ENCODE measurements at places on chromosomes 6 and 20. TPM values are rescaled to one million over a fixed set of nuclear protein-coding genes. Genes with fewer than 3 reads are reported as not detected.

GRCh38 chr6:45548657-45549515, 171.2 kb upstream of the SUPT3H start:
- no peak overlapping the region for H3K4me3 ChIP-seq
- no peaks in the 10 kb centered on the region for H3K27me3 ChIP-seq
- no peak overlapping the region for H3K27ac ChIP-seq
- no peaks in the 10 kb centered on the region for H3K36me3 ChIP-seq

DNA sequence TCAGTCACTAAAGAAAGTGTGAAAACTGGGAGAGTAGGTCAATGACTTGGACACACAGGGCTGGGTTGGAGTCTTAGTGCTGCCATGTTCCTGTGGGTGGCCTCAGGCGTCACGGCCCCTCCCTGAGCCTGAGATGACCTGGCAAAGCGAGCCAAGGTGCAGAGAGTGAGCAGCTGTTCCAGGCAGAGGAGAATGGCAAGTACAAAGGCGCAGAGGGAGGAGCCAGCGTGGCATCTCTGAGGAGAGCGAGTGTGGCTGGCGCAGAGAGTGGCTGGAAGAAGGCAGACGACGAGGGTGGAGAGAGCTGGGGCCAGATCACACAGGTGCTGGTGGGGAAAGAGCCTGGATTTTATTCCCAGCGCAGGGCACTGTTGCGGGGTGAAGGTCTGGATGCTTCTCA, 20.6 kb upstream of the CHMP4B start:
- no peak for DNase-seq
- H3K27ac ChIP-seq: no peak overlapping the region
- peaks cover 34% of the 10 kb centered on the region for H3K4me1 ChIP-seq
- no peaks in the 10 kb centered on the region for H3K27me3 ChIP-seq

GRCh38 chr6:6002005-6002847, 4.5 kb downstream of the NRN1 start:
- H3K36me3 ChIP-seq: no peaks in the 10 kb centered on the region
- peaks cover 74% of the 10 kb centered on the region for H3K4me1 ChIP-seq
- no peak for DNase-seq

DNA sequence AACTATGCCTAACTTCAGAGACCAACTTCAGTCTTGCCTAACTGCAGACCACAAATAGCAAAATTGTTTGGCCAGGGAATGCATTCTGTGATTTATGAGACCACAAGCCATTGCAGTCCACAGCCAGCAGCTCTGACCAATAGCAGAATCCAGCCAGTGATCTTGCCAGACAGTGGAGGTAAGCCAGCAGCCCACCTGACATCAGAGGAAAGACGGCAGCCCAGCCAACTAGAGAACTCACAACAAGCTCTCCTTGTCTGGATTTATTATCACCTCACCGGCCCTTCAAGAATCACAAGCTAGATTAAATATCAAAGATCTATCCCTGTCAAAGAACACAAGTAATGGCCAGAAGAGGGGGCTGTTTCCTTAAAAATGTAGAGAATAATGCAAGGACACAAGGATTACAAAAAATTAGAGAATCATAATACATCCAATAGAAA, 66.5 kb upstream of the SLC35F1 start:
- H3K27me3 ChIP-seq: no peaks in the 10 kb centered on the region
- H3K4me3 ChIP-seq: no peak overlapping the region
- no peaks in the 10 kb centered on the region for H3K4me1 ChIP-seq
- H3K36me3 ChIP-seq: no peaks in the 10 kb centered on the region
- H3K27ac ChIP-seq: no peak overlapping the region
- no peak for DNase-seq

The RNF39 gene
- not detected for total RNA-seq

DNA sequence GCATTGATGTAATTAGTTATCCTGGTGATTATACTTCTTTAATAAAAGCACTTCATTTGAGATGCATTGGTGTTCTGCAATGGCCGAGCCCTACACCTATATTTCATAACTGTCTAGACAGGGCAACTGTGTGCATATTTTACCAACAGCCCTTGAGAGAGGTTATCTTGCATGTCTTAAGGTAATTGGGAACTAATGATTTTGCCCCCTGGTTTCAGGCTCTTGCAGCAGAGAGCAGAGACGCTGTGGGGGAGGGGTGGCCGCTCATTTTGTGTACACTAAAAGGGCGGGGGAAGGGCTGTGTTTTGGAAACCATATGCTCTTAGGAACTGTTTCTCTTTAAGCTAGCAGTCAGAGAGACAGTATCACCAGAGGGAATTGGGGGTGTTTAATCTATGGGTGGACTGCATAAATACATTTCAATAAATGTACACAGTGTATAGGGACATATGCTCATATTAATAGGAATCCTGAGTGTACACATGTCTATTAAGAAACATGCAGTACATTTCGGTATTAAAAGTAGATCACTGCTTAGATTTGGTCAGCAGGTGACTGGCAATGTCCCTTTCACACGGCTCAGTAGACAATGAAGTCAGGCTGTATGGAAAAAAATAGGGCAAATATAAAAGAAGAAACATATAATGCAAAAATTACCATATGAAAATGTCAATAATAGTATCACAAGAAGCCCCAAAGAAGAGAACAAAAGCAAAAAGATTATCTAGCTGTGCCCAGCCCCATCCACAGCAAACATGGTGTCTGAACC, 402.9 kb upstream of the CITED2 start:
- H3K4me1 ChIP-seq: no peaks in the 10 kb centered on the region
- no peak overlapping the region for H3K4me3 ChIP-seq
- H3K27me3 ChIP-seq: no peaks in the 10 kb centered on the region
- no peak overlapping the region for H3K27ac ChIP-seq
- no peak for DNase-seq

GRCh38 chr6:147604373-147604772, 95.9 kb downstream of the SAMD5 start:
- H3K4me1 ChIP-seq: no peaks in the 10 kb centered on the region
- H3K27ac ChIP-seq: peak overlapping the region; percentile 65
- no peak for DNase-seq
